CD4-positive, alpha-beta T cell treated with Interleukin-1 beta for 1 hour (primary cell): ENCODE measurements at places on chromosomes 1 and 21.

GRCh38 chr1:220902916-220903315 is 23.7 kb downstream of the HLX start:
- DNase-seq, result no peak

- no peak for DNase-seq
These were observed 254.8 kb downstream of the KIF26B start for GRCh38 chr1:245409341-245410195.

DNA sequence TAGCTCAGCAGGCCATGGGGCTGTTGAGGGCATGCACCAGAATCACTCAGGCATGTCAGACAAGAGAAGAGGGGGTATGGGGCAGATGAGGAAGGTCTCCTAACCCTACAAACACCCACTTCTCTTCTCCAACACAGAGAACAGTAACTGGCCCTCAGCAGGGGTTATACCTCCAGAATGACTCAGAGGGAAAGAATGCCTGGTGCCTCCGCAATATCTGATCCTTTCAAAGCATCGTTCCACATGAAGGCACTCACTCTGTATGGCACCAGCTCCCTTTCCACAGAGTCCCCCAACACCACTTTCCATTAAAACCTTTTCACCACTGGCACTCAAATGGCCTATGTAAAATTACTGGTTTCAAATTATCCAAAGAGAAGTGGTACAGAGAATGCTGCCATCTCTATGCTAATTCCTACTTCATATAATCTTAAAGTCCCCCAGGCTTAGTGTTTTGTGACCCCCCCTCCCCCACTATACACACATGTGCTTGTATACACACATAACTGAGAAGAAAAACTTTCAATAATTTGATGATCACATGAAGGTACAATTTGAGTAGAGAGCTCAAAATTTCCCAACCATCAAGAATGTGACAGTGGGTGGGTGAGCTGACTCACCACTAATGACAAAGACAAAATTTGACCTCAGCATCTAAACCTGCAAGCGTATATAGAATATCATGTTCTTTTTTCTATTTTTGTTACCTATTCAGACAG is 91.5 kb downstream of the SIPA1L2 start:
- DNase-seq, result no peak

GRCh38 chr1:53335661-53336060 is 7.8 kb upstream of the LRP8 start:
- DNase-seq, result no peak

- DNase-seq, result no peak
These were observed 214.9 kb upstream of the L1TD1 start for GRCh38 chr1:61979729-61980128.

GRCh38 chr1:63368131-63368530 is 704 bp downstream of the ALG6 start:
- DNase-seq, result no peak

- DNase-seq, result no peak
These were observed 40.7 kb downstream of the CD2 start for GRCh38 chr1:116794804-116795481.

- no peak for DNase-seq
These were observed 868 bp downstream of the ZBTB40 start for GRCh38 chr1:22452481-22452957.

DNA sequence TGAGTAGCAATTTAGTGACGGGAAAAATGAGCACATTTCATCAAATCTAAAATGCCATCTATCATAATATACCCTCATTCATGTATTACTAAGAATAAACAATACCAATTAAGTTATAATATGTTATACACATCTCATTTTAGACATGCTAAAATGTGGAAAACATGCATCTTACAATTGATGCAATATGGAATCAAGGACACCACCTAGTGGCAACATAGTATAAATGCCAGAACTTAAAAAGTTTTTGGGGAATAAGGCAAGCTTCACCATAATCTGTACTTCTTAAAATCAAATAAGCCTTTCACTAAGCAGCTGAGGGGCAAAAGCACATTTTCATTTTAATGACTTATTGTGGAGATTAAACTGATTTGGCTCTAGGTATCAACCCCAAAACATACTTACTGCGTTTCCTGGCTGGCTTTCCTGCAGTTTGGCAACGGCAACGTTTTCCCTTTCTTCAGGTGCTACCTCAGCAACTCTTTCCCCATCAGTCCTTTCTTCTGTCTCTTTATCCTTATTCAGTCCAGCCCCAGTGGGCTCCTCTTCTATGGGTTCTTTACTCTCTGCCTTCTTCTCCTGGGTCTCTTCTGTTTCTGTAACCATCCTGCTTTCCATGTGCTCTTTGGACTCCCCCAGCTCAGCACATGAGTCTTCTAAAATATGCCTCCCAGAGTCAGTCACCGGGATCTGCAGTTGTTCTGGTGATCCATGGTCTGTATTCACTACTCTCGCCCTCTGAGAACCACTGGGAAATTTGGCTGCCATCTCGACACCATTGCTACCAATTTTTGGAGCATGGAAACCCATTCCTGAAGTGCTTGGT is 11.4 kb downstream of the SDE2 start:
- peak; percentile 55 for DNase-seq

DNA sequence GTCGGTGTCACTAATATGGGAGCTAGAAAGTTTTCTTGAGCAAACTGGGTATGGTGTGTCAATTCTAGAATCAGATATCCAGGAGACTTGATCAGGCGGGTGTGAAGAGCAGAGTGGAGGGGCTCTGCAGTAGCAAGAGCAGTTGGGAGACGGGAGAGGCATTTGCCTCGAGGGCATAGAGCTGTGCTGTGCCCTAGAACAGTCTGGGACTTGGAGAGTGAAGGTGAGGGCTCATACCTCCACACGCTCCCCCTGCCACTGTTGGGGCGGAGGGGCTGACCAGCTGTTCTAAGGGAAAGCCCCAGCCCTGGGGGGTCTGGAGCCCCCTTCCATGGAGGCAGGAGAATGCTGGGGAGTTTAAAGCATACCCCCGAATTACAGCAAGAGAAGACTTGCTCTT is 33.8 kb downstream of the SIM2 start:
- no peak for DNase-seq

DNA sequence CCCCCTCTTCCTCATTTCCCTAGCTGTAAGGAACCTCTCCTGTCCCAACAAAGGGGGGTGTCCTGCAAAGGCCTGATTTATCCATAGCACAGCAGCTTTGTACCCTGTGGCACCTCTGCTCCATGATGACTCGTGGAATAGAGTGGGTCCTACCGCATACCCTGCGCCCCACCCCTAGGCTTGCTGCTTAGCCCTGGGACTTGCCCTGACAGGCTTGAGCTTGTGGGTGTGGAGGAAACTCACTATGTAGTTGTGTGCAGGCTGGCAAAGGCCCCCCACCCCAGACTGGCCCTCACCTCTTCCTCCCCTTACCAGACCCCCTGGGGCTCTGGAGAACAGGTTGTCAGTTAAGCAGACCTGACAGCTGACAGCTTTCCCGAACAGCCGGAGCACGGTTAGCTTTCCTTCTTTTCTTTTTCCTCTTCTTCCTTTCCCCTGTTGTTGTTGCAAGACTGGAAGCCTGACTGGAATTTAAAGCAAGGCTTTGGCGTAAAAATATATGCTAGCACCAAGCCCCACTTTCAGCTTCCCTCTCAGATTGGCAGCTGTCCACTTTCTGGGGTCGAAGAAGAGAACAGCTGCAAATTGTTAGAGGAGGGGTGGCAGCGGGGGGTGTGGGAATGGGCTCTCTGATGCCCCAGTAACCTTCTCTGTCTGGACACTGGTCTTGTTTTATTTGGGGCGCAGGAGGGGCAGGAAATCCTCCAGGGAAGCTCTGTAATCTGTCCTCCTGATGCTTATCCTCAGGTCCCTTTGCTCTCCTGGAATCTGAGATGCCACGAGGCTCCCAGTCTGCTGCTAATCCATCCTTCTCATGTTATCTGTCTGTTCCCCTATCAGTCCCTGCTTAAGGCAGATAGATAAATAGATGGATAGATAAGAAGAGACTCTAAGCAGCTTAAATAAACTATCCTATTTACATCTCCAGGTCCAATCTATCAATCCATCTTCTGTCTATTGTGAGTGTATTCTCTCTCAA is 134.6 kb downstream of the BRINP2 start:
- no peak for DNase-seq

DNA sequence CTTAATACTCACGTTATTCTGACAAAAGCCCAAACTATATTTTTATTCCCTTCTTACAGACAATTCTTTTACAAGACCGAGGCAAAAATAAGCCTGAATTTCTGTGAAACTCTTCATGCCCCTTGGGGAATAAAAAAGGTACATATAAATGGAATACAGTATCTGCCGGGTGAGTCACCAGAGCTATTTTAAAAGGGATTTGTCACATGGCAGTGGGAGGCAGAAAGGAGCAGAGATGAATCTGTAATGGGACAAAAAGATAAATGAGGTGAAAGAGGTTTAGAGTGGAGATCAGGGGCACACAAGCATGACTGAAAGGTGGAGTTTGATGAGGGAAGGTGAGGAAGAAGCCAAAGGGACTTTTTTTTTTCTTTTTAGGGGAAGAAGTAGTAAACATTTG is 8.8 kb downstream of the XCL1 start:
- DNase-seq, result no peak

GRCh38 chr1:5742032-5742431 is 250.2 kb downstream of the NPHP4 start:
- DNase-seq, result no peak

DNA sequence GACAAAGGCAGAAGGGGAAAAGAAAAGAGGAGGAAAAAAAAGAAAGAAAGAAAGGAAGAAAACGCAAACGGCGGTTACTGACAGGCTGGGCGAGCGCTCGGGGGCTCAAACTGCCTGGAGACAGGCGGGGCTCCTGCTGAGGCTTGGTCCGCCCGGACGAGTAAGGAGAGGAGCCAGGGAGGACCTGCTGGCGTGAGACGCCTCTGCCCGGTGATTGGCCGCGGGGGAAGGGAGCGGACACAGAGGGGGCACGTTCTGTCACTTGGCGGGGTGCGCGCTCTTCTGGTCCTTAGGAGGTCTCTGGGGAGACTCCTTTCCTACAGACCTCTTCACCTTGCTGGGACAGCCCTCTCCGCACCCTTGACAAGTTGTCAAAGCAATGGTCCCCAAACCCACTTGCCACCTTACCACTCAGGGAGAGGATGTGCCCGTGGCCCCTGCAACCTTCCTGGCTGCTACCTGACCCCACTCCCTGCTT is 791 bp upstream of the PIK3R3 start:
- DNase-seq, result no peak

DNA sequence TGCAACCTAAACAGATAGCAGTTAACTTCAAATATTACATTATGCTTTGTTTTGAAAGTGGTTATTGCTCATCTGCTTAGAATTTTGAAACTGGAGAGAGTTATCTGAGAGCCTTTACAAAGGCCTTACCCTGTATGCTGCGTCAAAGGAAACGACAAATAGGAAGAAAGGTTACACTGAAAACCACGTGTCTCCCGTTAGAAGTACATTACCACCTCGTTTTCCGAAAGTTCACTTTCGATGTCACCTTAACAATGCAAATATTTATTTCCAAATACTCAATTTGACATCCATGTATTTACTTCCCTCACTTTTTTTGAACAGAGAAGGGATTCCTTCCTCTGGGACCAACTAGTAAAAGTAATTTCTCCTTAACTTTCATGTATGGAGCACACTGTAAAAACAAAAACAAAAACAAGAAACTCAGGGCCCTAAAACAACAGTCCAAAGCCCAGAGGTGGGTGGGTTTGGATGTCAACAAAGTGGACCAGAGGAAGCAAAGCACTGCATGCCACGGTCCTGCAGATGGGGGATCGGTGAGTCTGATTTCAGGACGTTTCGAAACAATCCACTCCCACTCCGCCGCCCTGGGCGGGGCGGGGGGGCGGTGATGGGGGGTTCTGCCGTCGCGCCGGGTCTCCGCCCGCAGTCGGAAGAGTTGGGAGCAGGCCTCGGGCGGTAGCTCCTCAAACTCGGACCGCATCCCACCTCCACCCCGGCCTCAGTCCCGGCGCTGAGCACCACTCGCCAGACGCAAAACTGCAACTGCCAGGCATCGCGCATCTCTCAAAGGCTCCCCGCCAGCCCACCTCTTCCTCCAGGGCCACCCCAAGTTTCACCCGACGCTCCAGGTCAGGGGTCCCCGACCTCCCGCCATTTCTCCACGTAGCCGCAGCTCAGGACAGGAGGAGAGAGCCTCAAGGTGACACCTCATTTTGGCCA is 841 bp downstream of the ADSS2 start:
- peak; percentile 59 for DNase-seq

DNA sequence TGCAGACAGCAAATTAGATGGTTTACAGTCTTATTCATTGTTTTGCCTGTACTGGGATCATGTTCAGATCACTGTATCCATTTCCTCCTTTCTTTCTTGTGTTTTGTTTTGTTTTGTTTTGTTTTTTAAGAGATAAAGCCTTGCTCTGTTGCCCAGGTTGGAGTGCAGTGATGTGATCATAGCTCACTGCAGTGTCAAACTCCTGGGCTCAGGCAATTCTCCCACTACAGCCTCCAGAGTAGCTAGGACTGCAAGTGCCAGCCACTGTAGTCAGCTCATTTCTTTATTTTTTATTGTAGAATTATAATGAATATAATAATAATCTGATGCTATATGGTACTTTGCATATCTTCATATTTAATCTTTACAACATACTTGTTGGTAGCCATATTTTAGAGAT is 403.7 kb upstream of the B3GALT2 start:
- DNase-seq, result no peak

- no peak for DNase-seq
These were observed 45.9 kb downstream of the LUZP1 start for GRCh38 chr1:23122796-23123195.

DNA sequence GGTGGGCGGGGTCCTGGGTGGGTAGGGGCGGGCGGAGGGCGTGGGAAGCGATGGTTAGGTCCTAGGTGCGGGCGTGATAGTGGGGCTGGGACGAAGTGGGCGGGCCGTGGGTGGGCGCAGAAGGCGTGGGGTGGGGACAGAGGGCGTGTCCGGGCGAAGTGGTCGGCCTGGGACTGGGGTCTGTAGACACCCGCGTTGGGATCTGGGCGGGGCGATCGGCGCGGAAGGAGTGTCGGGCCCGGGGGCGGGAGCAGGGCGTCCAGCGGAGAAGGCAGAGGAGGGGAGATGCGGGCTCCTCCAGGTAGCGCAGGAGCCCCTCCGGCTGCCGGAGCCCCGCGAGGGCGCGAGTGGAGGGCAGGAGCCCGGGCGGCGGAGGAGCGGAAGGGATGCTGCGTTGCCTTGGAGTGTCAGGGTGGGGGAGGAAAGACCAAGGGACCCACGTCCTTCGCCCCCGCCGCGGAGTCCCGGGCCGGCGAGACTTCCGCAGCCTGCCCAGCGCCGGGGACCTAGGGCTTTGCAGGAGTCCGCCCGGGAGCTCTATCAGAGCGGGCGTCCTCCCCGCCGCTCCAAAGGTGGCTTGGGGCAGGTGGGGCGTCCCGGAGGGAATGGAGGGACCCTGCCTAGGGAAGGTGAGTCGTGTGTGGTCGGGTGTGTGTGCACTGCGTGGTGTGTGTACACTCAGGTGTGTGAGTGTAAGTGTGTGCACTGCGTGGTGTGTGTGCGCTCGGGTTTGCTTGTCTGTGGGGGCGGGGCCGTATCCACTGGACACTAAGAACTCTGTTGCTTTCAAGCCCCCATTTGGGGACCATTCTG is 27.0 kb upstream of the PRSS38 start:
- DNase-seq, result no peak

- peak; percentile 61 for DNase-seq
These were observed 90.8 kb downstream of the ZP4 start for GRCh38 chr1:237799762-237800474.
